Activated CD4-positive, alpha-beta T cell treated with anti-CD3 and anti-CD28 coated beads for 36 hours (primary cell): ENCODE measurements at places on chromosomes 3 and 15. TPM values are rescaled to one million over a fixed set of nuclear protein-coding genes. Genes with fewer than 3 reads are reported as not detected.

- no peak for DNase-seq
Observed at GRCh38 chr3:179045719-179046402, 25.7 kb downstream of the ZMAT3 start.

DNA sequence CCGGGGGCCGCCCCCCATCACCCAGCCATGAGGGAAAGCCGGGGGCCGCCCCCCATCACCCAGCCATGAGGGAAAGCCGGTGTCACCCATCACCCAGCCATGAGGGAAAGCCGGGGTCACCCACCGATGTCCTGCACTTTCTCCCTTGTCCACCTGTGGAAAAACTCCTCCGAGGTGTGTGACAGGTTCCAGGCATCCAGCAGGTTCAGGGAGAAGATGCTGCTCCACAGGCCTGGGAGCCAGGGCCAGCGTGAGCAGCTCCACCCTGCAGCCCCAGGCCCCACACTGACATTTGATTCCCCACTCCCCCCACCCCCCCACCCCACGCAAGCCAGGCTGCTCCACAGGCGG lies 15.5 kb upstream of the EHD4 start:
- no peak for DNase-seq

- DNase-seq = no peak
Observed at GRCh38 chr3:141384157-141384556, 15.9 kb downstream of the ZBTB38 start.

GRCh38 chr15:76163457-76164295 lies 103.9 kb downstream of the TMEM266 start:
- DNase-seq = no peak

DNA sequence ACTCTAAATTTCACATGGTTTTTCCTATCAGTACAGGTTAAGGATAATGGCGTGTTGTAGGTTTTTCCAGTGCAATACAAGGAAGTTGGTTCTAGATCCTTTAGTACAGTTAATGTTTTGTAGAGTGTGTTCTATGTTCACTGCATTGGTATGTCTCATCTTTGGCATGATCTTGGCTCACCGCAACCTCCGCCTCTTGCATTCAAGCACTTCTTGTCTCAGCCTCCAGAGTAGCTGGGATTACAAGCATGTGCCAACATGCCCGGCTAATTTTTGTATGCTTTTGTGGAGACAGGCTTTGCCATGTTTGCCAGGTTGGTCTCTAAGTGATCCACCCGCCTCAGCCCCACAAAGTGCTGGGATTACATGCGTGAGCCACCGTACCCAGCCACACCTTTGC lies 30.4 kb downstream of the SNRPN start:
- DNase-seq = no peak

GRCh38 chr3:186896875-186897274 lies 33.5 kb upstream of the ST6GAL1 start:
- DNase-seq = no peak

GRCh38 chr15:74188216-74188615 lies 14.4 kb downstream of the STRA6 start:
- no peak for DNase-seq

- no peak for DNase-seq
Observed at GRCh38 chr3:187997490-187997889, 156.5 kb upstream of the LPP start.

- no peak for DNase-seq
Observed at GRCh38 chr15:70132139-70132538, 34.4 kb upstream of the TLE3 start.

LYSMD4 gene
- total RNA-seq = 4.7 TPM

EPHB1 gene
- 0.60 TPM for total RNA-seq
